ENCODE measurements at places on chromosomes 7 and 10.

GRCh38 chr7:77565917-77566316 is 28.8 kb downstream of the PTPN12 start:
- no peak for DNase-seq

DNA sequence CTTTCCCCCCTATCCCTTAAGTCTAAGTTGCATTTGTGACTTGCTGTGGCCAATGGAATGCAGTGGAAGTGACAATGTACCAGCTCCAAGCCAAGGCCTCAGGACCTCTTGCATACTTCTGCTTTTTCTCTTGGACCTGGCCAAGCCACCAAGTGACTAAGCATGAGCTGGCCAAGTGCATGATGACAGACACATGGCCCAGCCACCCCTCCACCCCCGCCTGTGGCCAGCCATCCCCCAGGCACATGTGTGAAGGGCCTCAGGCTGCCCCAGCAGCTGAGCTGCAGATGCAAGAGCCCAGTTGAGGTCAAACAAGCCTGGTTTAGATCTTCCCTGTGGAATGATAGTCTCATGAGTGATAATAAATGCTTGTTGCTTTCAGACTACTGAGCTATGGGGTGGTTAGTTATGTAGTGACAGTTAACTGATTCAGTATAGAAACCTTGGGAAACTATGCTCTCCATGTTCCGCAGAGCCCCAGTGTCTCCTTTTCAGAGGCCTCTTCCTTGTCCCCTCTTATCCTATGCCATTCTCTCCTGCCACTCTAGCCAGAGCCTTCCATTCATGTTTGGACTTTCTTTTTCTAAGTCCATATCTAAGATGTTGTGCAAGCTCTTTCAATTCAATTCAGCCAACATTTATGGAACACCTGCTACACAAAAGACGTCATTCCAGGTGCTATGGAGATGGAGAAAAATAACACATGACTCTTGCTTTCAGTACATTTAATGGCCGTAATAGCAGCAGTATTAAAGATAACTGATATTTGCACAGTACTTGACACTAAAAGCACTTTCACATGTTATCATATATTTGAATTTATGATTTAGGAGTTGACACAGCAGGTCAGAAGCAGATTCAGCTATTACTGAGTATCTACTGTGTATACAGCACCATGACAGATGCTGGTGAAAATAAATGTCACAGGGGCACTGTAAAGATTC is 55.5 kb upstream of the LOXL4 start:
- DNase-seq: no peak

- DNase-seq: no peak
Measured at GRCh38 chr10:19835952-19836351, 19.7 kb downstream of the PLXDC2 start.

GRCh38 chr10:129888784-129889616 is 75.1 kb downstream of the EBF3 start:
- no peak for DNase-seq

DNA sequence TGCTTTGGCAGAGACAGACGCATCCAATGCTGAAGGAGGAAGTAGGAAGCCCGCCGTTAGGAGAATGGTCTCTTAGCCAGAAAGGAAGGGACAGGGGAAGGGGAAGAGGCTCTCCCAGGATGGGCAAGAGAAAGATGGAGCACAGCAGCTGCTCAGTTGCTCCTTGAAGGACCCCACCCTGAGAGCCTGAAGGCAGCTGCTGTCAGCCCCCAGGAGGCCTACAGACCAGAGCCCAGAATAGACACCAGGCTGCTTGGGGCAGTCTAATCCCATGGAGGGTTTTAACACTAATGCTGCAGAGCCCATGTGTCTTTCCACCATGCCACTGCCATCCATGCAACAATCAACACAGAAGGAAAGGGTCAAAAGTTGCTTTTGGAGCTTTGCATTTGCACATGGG is 3.5 kb upstream of the C7orf33 start:
- DNase-seq: no peak
